Cerebellum (tissue), 4 donors: ENCODE measurements at places on chromosomes 6 and 20. TPM values are rescaled to one million over a fixed set of nuclear protein-coding genes. Genes with fewer than 3 reads are reported as not detected.

Gene MATN4
- total RNA-seq: not detected

Gene HAO1
- not detected for total RNA-seq

- DNase-seq: no peak
These were observed at the start of gene LIN28B for GRCh38 chr6:104956731-104957294. TSS of gene LIN28B (plus strand) at chr6:104957107. CDS start at chr6:104957251, 144 bp downstream.

- no peak for DNase-seq
These were observed 744 bp downstream of the VSX1 start for GRCh38 chr20:25081065-25081729.

DNA sequence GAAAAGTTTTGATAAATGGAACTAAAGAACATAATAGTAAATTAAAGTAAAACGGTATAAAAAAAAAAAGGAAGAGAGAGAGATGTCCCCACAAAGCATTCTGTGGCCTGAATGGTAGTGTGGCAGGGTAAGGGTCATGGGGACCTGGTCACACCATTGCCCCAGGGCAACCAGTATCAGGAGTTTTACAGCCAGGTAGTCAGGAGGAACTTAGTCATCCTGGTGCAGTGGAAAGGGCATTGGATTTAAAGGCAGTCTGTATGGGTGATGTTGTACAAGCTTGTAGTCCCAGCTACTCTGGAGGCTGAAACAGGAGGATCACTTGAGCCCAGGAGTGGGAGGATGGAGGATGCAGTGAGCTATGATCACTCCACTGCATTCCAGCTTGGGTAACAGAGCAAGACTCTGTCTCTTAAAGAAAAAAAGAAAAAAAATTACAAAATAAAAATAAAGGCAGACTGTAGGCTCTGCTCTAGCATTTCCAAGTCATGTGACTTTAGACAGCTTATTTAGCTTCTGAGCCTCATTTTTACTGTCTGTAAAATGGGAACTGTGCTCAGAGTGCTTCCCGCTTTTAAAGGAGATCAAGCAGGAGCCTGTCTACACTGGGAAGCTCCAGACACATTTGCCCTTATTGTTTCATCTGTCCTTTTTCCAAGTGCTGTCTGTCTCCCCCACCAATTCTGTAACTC lies 112.8 kb upstream of the ARMC2 start:
- DNase-seq: no peak

Gene RNF39
- total RNA-seq: 0.18 TPM

GRCh38 chr6:100260584-100260983 lies 204.1 kb downstream of the SIM1 start:
- no peak for DNase-seq

Gene TRIM40
- not detected for total RNA-seq

DNA sequence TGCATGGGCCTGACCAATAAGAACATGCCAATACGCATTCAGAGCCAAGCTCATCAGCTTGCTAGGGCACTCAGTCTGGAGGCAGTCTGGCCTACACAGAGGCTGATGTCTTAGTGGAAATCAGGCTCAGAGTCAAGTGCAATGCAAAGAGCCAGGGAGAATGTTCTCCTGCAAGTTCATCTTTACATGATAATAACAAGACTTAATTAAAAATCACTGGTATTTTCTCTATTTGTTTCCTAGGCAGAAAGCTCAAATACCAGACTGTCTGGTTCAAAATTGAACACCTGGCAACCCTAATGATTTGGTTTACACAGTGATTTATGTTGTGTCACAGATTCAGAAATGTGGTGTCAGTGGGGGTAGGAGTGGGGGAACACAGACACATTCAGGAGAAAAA lies 689.3 kb upstream of the FLRT3 start:
- DNase-seq: no peak

DNA sequence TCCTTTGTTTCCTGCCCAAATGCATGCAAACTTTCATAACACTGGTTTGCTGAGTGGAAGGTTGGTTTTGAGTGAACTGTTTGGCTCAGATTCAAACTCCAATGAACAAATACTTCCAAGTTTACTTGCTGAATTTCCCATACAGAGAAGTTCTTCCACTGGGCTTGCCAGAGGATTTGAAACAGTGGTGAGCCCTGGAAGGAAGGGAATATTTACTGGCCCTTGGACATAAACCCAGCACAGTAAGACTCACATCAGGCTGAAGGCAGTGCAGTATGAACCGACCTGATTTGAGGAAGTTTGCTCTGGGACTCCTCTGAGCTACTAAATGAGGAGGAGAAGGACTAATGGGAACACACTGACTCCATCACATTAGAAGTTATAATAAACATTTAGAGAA lies 3.8 kb downstream of the TRAF3IP2 start:
- DNase-seq: no peak

DNA sequence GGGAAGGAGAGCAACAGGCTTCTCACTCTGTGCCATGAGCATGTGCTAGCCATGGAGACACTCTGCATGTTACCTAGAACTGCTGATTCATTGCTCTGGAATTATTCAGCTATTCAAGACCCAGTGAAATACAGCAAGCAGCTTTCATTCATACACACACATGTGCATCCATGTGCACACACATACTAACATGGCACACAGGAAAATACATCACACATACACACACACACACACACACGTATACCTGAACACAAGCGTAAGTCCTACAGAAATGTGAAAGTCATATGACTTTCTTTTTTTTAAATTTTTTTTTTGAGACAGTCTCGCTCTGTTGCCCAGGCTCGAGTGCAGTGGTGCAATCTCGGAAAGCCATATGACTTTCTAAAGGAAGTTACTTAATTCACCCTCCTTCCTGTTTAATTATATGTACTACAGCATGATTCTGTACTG lies 108.2 kb upstream of the NFATC2 start:
- no peak for DNase-seq

GRCh38 chr20:10716855-10717254 lies 43.1 kb upstream of the JAG1 start:
- DNase-seq: no peak

Gene MYBL2
- 2.4 TPM for total RNA-seq

DNA sequence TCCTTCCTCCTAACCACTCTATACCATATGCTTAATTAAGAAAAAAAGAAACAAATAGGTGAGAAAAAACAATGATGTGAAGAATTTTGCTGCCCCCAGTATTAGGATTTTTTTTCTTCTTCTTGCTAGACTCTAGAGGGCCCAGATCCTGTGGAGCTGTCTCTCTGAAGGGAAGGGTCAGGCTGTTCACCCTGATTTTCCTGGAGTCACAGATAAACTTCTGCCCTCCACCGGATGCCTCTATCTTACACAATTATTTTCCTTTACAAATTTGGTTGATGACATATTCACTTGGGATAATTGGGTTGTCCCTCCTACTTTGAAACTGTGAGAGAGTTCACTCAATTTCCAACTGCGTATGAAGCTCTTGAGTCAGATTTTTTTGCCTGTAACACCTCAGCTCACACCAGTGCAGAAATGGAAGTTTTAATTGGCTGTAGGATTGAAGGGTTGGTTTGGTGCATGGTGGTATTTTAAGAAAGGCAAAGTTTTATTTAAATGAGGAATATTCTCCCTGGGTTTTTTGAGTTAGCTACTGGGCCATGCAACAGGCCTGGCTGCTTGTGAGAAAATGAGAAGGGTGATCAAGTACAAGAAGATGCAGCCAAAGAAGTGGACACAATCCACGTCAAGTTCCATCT lies 73.7 kb upstream of the ESR1 start:
- no peak for DNase-seq

GRCh38 chr6:88895911-88896310 lies 67.5 kb downstream of the RNGTT start:
- no peak for DNase-seq

Gene SMIM29
- total RNA-seq: 15.9 TPM

- peak; percentile 39 for DNase-seq
These were observed 25.6 kb upstream of the GABRR1 start for GRCh38 chr6:89242574-89243330.

GRCh38 chr6:16090920-16091319 lies 38.0 kb upstream of the MYLIP start:
- DNase-seq: no peak

Gene MAFB
- 4.0 TPM for total RNA-seq

GRCh38 chr20:52425253-52425652 lies 233.7 kb upstream of the ZFP64 start:
- no peak for DNase-seq

DNA sequence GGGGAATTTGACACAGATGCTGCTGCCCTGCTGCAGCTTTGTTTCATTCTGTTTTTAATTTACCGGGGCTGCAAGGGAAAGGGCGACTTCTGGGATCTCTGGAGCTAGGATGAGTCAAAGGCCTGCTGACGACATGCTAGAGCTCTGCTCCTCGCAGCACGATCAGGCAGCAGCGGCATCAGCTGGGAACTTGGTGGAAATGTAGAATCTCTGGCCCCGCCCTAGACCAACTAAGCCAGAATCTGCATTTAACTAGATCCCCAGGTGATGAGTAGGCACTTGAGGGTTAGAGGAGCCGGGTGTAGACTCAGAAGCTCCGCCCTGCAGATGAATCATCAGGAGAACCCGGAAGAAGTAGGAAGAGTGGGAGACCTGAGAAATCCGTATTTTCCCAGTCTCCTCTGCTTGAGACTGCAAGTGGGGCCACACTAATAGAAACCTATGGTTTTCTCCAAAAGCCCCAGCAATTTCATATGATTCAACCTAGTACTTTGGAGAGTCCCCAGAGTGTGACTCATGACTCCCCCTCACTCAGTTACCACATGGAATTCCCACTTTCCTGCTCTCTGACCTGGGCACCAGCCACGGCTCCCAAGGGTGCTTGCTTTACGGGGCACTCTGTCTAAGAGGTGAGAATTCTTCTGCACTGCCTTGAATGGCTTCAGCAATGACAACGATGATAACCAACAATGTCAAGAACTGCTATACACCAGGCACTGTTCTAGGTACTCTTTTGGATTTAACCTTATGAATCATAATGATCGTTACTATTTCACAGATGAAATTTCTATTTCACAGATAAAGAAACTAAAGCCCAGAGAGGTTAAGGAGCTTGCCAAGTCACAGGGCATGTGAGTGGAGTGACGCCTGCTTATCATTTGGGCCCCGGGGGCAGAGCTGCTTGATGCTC lies 18.1 kb downstream of the TUBB2B start:
- DNase-seq: no peak

Gene TNF
- total RNA-seq: 0.18 TPM

Gene CST2
- total RNA-seq: not detected

DNA sequence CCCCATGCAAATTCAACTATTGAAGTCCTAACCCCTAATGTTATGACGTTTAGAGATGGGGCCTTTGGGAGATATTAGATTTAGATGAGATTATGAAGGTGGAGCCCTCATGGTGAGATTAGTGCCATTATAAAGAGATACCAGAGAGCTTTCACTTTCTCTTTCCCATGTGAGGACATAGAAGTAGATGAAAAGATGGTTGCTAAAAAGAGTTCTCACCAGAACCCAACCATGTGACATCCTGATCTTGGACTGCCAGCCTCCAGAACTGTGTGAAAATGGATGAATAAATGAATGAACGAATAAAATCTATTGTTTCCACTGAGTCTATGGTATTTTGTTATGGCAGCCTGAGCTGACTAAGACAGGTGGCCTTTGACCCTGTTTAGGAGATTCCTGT lies 50.6 kb upstream of the FBXO30 start:
- DNase-seq: no peak

Gene SLC2A10
- 8.0 TPM for total RNA-seq

Gene DSE
- total RNA-seq: 41.1 TPM

GRCh38 chr6:137903274-137903932 lies 36.3 kb downstream of the TNFAIP3 start:
- no peak for DNase-seq

DNA sequence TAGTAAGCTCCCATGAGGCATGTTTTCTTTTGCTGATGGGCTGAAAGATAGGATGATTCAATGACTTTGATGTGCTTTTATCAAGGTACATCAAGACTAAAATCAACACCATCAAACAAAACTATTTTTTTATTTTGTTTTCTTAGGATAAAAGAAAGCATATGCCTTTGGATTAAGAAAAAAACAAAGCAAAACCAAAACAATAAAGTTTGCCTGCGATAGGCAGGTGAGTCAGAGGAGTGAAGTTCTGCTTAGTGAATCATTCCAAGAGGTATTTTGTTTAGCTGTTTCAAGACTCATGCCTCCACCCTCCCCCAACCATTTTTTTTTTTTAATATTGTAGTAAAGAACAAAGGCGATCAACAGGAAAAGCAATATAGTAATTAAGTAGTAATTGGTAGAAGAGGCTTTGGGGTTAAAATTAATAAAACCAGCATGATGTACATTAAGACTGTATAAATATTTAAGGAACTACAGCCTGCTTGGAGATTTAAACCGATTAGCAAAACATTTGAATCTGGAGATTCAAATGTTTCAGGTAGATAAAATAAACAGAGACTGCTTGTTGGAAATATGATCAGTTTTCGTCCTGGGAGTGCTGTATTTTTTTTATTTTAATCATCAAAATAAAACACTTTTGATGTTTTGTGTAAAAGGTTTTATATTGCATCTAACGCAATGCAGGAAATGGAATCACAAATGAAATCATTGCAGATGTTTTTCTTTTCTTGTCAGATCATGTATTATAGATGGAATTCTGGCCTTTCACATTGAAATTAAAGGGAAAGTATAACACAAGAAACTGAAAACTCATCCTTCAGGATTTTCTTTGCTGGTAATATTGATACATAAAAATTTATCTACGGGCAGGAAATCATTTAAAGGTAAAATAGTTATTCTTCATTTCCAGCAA lies 482.3 kb upstream of the MANEA start:
- DNase-seq: no peak

DNA sequence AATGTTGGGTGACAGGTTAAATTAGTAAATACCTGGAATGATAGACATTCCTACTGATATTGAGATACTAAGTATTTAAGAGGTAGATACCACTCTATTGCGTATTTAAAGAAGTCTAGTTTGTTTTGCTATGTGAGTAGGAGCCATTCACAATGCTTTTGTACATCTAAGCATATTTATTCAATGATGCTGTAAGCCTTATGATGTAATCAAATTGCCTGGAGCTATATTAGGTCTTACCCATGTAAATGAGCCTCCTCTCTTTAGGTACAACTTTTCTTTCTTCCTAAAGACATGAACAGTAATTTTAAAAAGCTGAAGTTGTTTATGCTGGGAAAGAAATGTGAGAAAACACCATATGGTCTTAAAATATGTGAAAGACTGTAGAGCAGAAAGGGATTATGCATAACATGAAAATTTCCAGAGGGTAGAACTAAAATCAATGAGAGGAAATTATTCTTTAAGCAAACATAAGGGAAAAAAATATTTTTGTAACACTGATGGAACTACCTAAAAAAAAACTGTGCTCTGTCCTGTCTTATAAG lies 526.7 kb downstream of the EPHA7 start:
- DNase-seq: no peak

GRCh38 chr6:125699591-125699990 lies 49.8 kb upstream of the HEY2 start:
- no peak for DNase-seq

- DNase-seq: no peak
These were observed 19.0 kb downstream of the MCM8 start for GRCh38 chr20:5969348-5969935.

DNA sequence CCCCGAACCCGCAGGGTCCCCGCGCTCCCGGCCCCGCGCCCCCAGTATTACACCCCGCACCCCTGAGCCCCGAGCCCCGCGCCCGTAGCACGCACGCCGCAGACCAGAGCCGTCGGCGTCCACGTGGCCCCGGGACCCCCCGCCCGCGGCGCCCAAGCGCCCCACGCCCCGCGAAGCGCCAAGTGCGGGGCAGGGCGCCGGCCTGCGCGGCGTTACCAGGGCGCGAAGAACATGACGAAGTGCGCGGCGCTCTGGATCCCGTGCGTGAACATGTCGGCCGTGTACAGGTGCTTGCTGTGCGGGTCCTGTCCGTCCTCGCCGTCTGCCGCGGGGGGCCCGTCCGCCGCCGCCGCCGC lies 312 bp downstream of the TXNDC5 start:
- no peak for DNase-seq
